Smooth muscle cell of the brain vasculature (primary cell): ENCODE measurements at places on chromosomes 11 and 22.

DNA sequence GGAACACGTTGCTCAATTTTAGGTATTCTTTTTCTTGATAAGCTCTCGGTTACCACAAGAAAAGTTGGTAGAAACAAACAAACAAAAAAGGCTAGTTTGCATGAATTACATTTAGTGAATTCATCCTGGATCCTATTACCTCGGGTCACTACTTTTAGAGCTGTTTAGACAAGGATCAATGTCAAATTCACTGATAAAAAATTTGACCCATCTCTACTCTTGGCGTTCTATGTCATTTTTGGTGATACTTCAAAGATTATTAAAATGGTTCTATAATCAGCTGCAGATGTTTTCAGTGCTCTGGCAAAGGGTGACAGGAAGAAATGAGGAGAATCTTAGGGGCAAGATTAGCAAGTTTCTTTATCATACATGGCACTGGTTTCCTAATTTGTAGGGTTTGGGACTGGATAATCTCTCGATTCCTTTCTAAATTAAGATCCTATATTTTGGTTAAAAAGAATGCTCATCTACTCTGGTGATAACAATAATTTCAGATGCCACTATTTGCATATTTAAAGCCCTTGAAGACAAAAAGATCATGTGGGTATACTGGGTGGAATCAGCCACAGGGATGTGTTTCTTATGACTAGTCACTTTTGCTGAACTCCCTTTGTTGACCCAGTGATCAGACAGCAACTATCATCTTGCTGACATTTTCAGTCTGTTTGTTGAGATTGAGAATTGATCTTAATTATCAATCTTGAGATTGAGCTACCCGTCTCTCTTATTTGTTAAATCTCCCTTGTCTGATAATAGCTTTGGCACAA is 442.9 kb downstream of the AASDHPPT start:
- no peak for DNase-seq

DNA sequence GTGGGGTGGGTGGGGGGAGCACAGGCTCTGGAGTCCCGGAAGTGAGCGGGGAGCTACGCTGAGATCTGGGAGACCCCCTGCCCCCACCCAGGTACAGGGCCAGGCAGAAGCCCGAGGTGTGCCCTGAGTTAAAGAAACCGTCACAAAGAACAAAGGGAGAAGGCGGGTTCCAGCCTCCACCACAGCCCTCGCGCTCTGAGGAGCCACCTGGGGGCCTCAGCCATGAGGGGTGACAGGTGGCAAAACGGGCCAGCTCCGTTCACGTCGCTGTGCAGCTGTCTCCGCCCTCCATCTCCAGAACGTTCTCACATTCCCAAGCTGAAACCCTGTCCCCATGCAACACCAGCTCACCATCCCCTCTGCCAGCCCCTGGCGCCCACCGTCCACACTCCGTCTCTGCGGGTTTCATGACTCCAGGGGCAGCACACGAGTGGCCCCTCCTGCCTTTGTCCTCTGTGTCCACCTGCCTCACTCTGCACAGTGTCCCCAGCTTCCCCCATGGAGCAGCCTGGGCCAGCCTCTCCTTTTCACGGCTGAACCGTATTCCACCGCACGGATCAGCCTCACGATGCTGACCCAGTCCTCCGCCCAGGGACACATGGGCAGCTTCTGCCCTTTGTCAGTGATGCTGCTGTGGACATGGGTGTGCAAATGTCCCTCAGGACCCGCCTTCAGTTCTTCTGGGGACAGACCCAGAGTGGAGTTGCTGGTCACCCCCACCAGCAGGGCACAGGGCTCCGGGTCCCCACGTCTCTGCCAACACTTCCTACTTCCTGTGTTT is 1.7 kb upstream of the MUC5B start:
- no peak for DNase-seq

DNA sequence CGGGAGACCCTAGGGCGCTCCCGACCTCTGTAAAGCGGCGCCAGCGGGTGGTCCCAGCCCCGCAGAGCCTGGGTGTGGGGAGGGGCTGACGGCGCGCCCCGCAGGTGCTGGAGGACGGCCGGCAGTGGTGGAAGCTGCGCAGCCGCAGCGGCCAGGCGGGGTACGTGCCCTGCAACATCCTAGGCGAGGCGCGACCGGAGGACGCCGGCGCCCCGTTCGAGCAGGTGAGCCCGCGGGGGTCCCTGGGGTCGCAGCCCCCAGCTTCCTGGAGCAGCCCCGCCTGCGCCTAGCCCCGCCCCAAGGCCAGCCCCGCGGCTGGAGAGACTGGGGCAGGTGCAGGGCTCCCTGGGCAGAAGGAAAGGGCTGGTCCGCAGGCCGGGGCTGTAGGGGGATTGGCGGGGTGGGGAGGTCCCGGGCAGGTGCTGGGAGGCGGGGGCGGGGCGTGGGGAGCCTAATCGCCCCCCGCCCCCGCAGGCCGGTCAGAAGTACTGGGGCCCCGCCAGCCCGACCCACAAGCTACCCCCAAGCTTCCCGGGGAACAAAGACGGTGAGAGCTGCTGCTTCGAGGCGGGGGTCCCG is 19.7 kb downstream of the EPS8L2 start:
- no peak for DNase-seq

- DNase-seq, result no peak
Observed at GRCh38 chr11:110434952-110435779, 5.4 kb downstream of the FDX1 start.

DNA sequence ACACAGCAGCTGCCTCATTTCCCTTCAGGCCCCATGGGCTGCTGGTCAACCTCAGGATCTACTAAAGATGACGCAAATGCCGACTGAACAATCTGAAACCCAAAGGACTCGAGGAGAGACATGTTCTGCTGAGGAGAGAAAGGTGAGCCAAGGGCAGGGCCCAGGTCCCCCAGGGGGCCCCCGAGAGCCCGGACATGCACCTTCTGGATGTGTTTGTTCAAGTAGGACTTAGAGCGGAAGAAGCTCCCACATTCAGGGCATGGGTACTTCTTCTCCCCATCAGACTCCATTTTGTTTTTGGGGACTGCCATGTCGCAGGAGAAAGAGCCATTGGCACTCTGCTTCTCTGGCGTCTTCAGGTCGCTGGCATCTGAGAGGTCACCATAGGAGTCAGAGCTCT is 19.3 kb downstream of the PATZ1 start:
- no peak for DNase-seq

- peak; percentile 20 for DNase-seq
Observed at GRCh38 chr11:113991170-113991569, 16.3 kb downstream of the HTR3A start.

DNA sequence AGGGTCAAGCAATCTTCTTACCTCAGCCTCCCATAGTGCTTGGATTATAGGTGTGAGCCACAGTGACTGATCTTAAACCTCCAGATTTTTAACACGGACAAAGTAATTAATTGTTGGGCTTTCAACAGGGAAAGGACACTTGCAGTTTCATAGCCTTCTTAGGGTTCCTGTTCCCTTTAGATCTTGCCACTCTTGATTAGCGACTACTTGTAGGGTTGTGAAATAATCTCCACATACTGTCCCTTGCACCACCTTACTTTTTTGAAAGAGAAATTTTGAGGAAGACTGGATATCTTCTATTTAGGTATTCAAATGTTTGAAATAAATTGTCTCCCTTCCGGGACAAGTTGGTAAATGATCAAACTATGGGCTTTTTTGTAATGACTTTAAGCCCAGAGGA is 7.6 kb downstream of the MS4A4E start:
- DNase-seq, result no peak

DNA sequence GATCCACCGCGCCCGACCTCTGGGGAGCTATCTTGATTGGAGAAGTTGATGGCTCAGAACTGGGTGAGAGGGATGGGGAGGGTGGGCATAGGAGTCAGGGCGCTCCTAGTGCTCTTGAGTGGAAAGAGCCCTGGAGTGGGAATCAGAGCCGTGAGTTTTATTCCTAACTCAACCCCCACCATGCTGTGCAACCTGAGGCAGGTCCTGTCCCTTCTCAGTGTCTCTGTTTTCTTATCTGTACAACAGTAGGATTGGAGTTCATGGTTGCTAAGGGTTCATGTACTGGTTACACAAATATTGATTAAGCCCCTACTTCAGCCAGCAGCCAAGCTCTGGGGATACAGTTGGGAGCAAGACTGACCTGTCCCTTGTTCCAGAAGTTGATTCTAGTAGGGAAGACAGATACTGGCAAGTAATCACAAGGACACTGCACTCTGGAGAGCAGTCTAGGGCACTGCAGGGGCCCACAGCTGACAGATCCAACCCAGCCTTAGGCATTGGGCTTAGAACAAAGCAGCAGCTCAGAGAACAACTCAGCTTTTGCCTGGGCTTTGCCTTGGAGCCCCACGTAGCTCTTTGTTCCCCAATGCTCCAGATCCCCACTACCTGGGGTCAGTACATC is 12.4 kb upstream of the DAGLA start:
- DNase-seq, result no peak

GRCh38 chr22:38124236-38124974 is 13.9 kb upstream of the BAIAP2L2 start:
- DNase-seq, result no peak

DNA sequence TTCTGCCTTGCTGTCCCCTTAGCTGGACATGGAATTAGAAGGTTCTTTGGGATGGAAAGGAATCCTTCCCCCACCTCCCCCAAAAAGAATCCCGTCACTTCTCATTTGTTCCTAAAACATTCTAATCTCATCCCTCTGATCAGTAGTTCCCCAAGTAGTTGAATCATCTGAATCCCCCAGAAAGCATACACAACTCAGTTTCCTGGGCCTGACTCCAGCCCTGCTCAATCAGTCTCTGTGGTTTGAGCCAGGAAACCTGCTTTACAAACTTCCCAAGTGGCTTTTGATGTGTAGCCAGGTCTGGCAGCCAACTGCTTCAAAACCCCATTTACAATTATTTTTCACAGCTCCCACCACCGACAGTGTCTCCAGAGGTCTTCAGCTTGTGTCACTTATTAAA is 20.2 kb downstream of the C22orf31 start:
- no peak for DNase-seq

- peak; percentile 31 for DNase-seq
Observed at GRCh38 chr11:102047305-102047924, at the start of gene CFAP300. TSS of gene CFAP300 (plus strand) at chr11:102047437. CDS start at chr11:102047471, 34 bp downstream.

DNA sequence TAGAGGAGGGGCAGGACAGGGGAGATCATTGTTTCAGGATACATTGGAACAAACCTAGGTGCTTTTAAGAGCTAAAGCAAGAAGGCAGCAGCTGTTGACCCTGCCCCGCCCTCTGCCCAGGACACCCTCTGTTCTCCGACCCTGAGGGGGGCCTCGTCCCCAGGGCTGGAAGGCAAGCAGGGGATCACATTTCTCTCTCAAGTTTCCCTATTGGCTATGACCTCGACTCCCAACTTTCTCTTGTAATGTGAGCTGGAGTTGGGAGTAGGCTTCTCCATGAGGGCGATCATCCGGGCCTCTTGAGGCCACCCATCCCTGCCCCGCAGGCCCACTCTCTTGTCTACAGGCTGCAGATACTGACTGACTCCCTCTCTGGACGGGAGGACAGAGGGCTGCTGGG is 37.7 kb downstream of the DSCAML1 start:
- no peak for DNase-seq

- DNase-seq, result no peak
Observed at GRCh38 chr22:30249049-30250038, 2.8 kb upstream of the LIF start.

DNA sequence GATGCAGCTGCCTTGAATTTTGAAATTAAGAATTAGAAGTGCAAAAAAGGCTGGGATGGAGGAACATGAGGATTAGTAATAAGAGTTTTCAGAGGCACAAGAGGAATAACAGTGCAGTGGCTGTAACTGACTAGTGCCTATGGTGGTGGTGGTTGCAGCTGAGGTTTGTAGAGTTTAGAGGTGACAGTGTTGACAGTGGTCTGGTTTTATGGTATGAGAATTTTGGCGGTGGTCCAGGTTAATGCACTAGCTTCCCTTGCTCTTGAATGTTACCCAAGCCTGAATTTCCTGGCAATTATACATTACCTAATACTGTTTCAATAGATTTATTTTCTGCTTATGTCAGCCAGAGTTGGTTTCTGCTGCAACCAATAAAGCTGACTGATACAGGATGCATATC is 112.8 kb upstream of the C11orf87 start:
- no peak for DNase-seq

DNA sequence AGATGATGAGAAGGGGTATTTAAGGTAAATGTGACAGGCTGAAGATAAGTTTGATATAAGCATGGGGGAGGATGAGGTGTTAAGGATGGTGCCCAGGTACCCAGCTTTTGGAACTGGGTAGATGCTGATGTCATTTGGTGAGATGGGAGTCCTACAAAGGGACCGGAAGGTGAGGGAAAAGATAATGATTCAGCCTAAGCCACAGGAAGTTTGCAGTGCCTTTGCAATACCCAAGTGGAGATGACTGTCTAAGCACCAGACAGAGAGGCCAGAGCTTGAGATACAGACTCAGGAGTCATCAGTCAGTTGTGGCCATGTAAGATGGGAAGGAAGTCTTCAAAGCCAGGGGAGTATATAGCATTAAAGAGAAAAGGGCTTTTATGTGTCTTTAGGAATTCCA is 30.0 kb upstream of the SMCO4 start:
- no peak for DNase-seq

- no peak for DNase-seq
Observed at GRCh38 chr11:11157185-11157584, 195.9 kb downstream of the CSNK2A3 start.

DNA sequence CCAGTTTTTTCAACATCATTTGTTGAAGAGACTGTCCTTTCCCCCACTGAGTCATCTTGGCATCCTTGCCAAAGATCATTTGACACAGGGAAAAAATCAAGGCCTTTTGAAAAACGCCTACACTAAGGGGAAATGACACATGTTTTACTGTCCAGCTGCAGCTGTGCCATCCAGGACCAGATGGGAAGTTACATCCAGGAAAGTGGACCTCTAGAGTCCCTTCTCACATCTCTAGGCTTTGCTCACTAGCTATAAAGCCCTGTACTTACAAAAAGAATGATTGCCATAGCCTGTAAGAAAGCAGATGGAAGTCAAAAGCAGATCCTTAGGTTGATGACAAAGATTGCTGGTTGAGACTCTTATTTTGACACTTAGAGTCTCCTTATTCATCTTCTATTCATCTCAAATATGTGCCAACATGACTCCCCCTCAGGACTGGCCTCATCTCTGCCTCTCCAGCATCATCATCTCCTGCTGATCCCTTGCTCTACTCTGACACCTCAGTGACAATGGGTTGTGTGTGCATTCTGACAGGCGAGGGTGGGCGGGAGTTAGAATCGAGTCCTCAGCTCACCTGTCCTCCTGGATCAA is 22.8 kb downstream of the OSBP2 start:
- no peak for DNase-seq

- no peak for DNase-seq
Observed at GRCh38 chr11:117979481-117980211, 6.5 kb upstream of the IL10RA start.

DNA sequence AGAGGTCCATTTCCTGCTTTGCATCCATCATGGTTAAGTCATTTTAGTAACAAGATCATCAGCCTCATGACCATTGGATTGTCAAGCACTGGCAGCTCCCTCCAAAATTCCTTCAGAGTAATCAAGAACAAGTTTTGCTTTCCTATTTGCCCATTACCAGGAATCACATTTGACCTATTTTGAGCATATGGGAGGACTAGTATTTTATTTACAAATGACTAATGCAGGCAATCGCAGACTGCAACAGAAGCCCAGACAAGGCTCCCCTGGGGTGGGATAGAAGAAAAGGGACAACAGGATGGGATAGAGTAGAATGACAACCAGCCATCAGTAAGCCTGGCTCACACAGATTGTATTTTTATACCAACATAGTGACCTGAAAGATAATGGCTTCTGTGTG is 9.1 kb downstream of the MMP10 start:
- DNase-seq, result no peak

- DNase-seq, result no peak
Observed at GRCh38 chr11:8937159-8937558, 4.4 kb upstream of the C11orf16 start.
